ENCODE measurements at places on chromosomes 7 and 10.

GRCh38 chr10:131770946-131771633 is 129.7 kb upstream of the PPP2R2D start:
- no peak for DNase-seq

GRCh38 chr7:66143876-66144332 is 29.3 kb downstream of the CRCP start:
- no peak for DNase-seq

GRCh38 chr7:18278316-18278715 is 217.2 kb upstream of the HDAC9 start:
- DNase-seq, result no peak

DNA sequence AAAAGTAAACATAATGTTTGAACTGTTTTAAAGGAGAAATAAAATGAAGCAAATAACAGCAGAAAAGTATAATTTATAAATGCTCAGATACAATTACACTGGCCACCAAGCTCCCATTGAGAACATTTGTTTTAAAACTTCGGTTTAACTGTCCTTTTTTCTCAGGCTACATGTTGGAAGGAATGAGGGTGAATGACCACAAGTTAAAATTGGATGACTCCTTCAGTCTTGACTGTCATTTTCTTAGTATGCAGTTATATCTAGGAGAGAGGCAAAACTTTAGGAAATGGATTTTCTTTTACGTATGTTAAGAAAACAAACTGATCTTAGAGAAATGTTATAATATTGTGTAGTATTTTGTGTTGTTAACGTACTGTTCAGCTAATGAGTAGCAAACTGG is 5.0 kb downstream of the TRIM24 start:
- DNase-seq, result no peak

DNA sequence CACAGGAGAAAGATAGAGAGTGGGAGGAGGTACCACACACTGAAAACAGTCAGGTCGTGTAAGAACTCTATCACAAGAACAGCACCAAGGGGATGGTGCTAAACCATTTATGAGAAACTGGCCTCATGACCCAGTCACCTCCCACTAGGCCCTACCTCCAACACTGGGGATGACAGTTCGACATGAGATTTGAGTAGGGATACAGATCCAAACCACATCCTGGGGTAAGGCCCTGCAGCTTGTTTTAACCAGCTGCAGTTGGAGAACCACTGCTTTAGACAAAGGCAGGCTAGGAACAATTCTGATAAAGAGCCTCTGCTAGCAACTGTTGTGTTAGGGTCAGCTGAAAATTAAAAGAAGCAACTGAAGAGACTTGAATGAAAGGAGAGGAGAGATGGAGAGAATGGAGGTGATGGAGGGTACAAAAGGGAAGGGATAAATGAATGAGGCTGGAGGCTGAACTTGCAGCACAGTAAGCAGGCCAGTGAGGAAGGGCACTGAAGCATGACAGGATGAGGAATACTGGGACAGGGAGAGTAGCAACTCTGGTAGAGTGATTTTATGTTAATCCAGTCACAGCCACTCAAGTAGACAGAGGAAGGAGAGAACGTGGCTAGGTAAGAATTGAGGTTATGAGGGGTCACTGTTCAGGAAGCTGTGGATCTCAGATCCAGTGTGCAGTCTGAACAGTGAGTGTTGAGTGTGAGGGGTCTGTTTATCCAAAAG is 23.6 kb downstream of the MEST start:
- DNase-seq, result no peak

- no peak for DNase-seq
Measured at GRCh38 chr10:87860816-87861403, 2.4 kb downstream of the KLLN start.

All from activated CD8-positive, alpha-beta memory T cell treated with anti-CD3 and anti-CD28 coated beads, Interleukin-2, amount 10 ng/mL, durations not matched to agents 7 days and 5 days (primary cell).